NCI-H1694 treated with DMSO at 0.1 percent for 48 hours (cell line): ENCODE measurements at places on chromosomes 4 and X.
A peak's percentile ranks its signal among the peaks of the same experiment; 100 is the strongest.

DNA sequence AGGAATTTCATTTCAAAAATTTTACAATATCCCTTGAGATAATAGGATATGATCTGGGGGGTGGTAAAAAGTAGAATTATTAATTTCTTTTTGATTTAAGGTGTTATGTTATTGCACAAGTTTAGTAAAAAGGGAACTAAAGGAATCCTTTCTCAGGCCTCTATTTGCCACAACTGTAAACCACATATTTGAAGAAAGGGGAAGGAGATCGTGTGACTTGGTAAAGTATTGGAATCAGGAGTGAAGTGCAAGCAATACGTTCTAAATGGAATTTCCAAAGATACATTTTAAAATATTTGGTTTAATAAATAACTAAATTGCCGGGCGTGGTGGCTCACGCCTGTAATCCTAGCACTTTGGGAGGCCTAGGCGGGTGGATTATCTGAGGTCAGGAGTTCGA, 35.3 kb upstream of the SCRG1 start:
- DNase-seq: no peak

GRCh38 chrX:15509845-15510244, 9.2 kb downstream of the BMX start:
- DNase-seq: no peak

DNA sequence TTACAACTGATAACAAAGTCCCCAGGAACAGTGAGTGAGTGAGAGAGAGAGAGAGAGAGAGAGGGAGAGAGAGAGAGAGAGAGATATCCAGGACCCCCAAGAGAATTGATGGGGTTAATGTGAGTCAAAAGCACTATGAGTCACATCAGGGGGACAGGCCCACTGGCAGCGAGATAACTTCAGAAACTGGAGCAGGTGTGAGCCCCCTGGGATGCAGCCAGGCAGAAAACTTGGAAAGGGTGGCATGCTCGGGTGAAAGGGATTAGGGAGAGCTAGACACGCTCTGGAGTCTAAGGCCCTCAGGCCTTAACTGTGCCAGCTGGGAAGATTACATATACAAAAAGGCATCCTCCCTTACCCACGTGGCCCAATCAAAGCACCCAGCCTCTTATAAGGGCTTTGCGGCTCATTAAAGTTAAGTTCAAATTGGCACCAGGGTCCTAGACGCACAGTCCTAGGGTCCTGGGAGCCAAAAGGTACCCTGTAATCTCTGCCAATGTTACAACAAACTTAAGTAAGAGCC, 841 bp downstream of the ACOT9 start:
- peak; percentile 37 for DNase-seq

DNA sequence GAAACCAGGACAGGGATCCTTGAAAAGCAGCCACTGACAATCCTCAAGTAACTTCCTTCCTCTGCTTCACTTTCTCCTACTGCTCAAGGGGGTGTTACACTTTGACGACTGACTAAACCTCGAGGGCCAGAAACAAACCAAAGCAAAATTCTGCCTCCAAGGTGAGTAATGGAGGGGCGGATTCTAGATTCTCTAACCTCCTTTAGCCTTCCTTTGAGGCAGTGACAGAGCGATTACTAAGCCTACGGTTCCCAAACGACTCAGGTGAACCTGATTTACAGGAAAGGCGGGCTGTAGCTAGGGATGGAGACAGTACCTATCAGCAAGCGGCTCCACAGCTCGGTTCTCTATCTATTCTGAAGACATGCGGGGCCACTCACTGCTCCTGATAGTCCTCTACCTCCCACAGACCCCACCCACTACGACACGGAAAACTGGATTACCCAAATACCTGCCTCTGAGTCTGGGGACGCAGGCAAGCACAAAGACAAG, 487 bp downstream of the TBCK start:
- no peak for DNase-seq

DNA sequence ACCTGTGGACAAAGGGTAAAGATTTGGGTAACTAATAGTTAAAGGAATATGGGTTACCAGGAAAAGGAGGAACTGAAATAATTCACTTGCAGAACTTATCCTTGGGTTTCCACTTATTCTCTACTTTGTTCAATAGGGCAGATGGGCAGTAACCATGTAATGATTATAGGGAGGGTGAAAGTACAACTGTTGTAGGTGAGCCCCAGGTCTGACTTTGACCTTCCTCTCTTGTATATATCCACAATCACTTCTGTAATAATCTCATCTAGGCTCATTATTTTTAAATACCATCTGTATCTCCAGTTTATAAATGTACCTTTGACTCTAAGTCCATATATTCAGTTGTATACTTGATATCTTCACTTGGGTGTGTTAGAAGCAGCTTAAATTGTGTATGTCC, 32.1 kb downstream of the CXXC4 start:
- no peak for DNase-seq

GRCh38 chr4:72313121-72313520, 255.9 kb downstream of the ADAMTS3 start:
- no peak for DNase-seq

DNA sequence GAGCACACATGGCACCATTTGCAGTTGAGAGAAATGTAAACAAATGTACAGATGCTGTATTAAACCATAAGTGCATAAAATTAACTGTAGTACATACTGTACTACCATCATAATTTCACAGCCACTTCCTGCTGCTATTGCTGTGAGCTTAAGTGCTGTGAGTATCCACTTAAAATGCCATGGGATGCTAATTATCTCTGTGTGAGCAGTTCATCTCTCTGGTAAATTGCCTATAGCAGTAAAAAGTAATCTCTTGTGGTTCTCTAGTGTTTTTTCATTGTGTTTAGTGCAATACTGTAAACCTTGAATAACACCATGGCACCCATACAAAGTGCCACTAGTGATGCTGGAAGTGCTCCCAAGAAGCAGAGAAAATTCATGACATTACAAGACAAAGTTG, 9.9 kb upstream of the SCOC start:
- DNase-seq: peak; percentile 3

DNA sequence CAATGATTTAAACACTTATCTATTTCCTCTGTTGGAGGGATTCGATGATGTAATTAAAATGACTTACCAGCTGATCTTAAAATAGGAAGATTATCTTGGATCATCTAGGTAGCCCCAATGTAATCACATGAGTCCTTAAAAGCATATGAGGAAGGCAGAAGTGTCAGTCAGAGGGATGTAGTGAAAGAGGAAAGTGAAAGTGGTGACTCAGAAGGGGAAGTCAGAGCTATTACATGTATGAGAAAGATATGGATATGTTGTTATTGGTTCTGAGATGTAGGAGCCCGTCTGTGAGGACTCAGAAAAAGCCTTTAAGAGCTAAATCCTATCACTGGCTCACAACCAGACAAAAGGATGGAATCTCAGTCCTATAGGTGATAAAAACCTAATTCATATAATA, 456.4 kb downstream of the DACH2 start:
- no peak for DNase-seq

GRCh38 chr4:78047366-78047765, 9.8 kb upstream of the FRAS1 start:
- DNase-seq: no peak

DNA sequence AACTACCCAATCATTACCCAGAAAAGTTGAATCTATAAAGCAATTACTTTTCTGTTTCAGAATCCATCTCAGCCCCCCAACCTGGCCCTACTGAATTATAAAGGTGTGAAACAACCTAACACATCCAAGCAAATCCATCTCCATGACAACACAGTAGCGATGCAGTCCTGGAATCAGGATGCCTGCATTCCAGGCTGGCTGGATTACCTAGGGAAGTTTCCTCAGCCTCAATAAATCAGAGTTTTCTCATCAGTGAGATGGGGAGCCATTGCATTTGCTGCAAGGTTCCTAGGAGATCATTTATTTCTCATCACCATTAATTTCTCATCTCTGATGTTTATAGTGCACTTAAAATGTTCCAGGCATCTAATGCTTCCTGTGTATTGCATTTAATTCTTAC, 46.0 kb downstream of the LNX1 start:
- no peak for DNase-seq

DNA sequence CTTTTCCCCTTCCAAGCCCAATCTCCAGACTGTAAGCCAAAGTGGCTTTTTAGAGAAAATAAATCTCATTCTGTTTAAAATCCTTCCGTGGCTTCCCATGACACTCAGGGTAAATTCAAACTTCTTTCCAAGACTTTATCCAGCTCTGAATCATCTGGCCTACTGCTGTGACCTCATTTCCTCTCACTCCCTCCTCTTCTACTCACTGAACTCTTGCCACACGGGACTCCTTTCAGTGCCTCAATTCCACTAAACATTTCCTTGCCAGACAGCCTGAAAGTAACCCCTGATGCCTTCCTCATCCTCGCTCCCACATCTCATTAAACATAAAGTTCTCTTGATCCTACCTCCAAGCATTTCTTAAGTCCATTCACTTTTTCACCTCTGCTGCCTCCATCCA, 27.8 kb upstream of the RNF128 start:
- no peak for DNase-seq

DNA sequence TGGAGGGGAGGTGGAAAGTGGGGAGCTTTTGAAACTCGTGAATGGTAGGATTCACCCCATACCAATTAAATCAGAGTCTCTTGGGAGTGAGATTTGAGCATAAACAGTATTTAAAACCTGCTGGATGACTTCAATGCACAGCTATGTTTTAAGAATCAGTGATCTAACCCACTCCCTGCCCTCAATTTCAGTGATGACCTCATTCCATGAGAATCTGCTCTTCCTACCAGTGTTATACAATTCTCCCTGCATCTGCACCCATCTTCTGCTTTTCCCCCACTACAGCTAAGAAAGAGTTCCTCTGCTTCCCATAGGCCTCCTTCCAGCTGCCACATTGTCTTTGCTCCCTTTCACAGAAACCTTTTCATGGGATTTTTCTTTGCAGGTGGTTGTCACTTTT, 18.3 kb upstream of the H2AZ1 start:
- DNase-seq: no peak
